Nephron progenitor cell (in vitro differentiated cells): ENCODE measurements at places on chromosomes 7 and 10.
A peak's percentile ranks its signal among the peaks of the same experiment; 100 is the strongest.

DNA sequence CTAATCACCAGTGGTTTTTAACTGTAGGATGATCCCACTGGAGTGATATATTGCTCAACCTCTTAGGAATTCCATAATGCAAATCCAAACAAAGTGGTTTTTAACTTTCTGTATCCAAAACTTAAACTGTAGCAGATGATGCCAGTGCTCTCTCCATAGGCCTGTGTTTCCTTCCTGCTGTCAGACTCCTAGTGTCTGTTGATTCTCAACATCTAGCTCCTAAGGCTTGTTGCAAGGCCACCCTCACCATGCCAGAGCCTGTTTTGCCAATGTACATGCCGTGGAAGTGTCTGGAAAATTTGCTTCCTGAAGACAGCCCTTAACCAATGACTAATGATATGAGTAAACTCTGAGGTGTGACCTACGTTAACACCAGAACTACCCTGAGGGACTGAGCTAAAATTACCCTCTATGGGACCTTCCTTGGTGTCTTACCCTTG is 39.3 kb downstream of the C1GALT1 start:
- no peak for DNase-seq

DNA sequence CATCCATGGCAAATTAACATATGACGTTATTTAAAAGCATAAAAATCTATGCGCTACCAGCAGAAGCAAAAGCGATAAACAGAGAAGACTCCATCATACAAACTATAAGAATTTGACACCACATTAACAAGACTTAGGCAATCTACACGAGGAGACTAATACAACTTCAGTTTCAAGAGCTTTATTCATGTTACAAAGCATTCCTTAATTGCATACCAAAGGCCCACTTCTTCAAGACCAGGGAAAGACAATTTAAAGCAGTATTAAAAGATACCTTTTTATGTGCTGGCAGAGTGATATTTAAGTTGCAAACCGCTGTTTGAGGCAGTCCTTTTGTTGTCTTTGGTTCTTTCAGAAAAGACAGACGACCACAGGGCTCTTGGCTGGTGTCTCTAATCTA is 176.0 kb upstream of the CCDC6 start:
- no peak for DNase-seq

GRCh38 chr7:13875496-13876074 is 113.9 kb downstream of the ETV1 start:
- DNase-seq: no peak

DNA sequence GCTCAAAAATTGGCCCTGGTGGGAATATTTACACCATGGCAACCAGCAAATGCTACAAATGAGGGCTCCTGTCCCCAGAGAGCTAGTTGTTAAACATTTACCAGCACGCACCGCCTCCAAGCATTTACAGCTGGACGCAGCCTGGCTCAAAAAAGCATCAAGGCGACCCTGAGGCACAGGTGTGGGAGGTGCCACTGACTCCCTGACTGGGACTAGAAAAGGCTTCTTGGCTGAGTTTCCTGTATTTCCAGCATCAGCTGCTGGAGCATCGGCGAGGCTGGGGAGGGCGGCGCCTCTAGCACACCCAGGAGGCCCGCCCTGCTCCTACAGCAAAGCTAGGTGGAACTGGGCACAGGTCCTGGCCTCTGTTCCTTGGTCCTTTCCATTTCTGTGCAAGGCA is 43.5 kb upstream of the ZRANB1 start:
- no peak for DNase-seq

GRCh38 chr7:138398857-138399256 is 61.2 kb upstream of the TRIM24 start:
- DNase-seq: no peak

DNA sequence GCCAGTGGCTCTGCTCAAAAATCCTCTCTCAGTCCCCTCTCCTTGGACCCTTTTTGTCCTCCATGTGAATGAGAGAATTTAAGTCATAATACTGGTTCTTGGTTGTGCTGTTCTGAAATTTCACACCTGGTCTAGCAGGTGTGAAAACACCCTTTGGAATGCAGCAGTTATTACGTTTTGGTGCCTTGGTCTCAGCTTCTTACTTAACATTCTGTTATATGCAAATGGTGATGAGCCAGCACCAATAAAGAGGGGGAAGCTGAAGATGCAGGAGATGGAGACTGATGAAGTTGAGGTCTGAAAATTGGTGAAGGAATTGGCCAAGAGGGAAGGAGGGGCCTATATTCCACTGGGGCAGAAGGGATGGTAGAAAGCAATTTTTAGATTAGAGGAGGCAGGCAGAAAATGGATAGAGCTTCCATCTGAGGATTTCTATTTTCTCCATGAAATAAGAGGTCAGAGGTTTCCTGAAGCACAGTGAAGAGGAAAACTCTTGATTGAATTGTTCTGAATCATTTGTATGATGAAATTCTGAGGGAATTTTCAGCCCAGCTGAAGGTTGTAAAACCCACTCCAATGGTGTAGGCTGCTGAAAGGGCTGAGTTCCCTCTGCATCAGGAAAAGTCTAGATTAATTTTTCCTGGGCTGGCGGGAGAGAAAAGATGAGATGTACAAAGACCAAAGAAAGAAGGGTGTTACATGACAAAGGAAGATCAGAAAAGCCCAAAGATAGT is 94.0 kb upstream of the FAM180A start:
- no peak for DNase-seq

GRCh38 chr7:88789480-88790064 is 6.0 kb downstream of the TEX47 start:
- DNase-seq: no peak

- DNase-seq: peak; percentile 10
Observed at GRCh38 chr10:28302012-28302637, 739 bp downstream of the MPP7 start.

GRCh38 chr10:29407280-29407858 is 118.5 kb downstream of the LYZL1 start:
- DNase-seq: no peak

GRCh38 chr10:34231441-34232180 is 583.5 kb downstream of the PARD3 start:
- DNase-seq: no peak

GRCh38 chr7:75637854-75638593 is 100.7 kb downstream of the HIP1 start:
- no peak for DNase-seq

DNA sequence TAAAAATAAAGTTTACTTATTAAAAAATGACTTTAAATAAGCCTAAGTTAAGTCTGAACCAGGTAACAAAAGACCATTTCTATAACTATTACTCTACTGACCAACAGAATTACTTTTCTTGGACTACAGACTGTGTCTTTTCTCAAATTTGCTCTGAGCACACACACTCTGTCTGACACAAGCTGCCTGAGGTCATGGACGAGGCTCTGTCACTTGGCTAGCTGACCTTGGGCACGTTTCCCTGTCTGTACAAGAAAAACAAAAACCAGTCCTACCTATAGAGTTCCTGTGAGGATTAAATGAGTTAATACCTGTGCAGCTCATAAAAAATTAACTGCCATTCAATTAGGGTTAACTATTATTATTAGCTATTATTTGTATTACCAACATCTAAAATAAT is 22.9 kb downstream of the ATE1 start:
- DNase-seq: no peak

- DNase-seq: no peak
Observed at GRCh38 chr7:1697499-1698125, 27.5 kb downstream of the ELFN1 start.

DNA sequence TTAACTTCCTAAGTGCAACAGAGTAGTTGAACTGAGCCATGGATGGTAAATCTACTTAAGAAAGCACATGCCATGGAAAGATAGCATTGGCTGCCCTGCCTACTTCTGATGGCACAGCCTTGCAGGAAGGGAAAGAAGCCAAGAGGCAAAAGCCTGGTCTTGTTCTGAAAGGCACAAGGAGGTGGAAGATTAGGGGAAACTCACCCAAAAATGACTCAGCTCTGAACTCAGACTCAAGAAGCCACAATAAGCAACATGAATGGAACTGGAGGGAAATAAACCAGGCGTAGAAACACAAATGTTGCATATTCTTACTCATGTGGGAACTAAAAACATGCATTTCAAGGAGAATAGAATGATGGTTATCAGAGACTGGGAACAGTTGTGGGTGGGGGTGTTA is 20.8 kb upstream of the ALOX5 start:
- DNase-seq: no peak

DNA sequence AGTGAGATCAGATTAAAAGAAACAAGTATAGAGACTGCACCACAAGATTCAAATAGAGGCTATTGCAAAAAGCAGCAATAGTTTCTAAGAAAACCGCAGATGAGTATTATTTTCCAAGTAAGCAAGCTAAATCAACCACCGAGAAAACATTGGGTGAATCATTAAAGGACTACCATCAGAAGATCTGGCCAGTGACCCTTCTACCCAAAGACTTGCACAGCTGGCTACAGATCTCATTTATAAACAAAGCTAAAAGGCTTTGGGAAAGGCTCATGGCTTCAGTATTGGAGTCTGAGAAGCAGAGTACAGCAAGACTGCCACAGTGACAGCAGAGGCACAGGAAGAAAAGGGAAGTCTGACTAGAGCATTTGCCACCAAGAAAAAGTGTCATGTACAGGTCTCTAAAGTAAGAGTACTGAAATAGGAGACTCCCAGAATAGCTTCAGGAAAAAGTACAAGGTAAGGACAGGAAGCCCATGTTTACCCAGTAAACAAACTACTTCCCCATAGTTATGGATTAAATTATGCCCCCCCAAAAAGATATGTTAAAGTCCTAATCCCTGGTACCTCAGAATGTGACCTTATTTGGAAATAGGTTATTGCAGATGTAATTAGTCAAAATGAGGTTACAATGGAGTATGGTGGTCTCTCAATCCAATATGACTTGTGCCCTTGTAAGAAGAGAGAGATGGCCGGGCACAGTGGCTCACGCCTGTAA is 19.0 kb downstream of the STEAP1 start:
- DNase-seq: no peak

DNA sequence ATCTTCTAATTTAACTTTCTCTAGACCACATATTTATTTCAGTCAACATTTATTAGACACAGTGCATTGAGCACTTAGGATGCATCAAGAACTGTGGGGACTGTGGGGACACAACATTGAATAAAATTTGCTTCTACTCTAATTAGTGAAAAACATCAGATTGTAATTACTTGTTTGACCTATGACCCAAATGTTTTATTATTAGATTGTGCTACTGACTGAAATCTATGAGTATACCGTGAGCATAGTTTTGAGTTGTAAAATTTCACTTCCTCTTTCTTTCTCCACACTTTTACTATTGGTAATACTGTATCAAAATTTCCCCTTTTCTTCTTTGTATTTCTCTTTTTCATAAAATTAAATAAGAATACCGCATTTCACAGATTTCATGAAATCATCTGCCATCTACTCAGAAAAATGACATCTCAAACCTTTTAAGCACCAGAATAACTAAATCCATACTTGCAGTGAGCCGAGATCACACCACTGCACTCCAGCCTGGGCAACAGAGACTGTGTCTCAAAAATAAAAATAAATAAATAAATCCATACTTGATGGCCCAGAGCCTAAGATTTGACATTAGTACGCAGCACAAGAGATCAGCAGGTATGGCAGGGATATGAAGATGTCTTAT is 25.4 kb upstream of the INPP5F start:
- no peak for DNase-seq

DNA sequence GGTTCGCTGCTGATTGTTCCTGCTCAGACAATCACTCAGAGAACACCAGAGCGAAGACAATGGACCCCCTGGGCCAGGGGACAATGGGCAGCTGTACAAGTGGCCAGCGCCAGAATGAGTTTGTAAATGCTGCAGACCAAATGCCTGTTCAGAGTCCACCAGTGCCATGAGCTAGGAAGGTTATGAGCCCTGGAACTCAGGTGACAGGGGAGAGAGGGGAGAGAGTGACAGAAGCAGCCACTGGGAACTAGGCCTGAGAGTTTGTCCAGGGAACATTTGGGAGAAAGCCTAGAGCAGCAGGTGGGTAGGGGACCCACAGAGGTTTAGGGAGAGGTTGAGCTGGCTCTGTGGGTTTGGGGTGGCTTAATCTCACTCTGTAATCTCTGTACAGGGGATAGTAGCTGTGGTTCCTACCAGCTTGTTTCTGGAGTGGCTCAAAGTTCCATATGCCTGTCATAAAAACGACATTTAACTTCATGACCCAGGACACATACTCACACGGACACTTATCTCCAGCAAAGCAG is 60.4 kb downstream of the C10orf105 start:
- no peak for DNase-seq

DNA sequence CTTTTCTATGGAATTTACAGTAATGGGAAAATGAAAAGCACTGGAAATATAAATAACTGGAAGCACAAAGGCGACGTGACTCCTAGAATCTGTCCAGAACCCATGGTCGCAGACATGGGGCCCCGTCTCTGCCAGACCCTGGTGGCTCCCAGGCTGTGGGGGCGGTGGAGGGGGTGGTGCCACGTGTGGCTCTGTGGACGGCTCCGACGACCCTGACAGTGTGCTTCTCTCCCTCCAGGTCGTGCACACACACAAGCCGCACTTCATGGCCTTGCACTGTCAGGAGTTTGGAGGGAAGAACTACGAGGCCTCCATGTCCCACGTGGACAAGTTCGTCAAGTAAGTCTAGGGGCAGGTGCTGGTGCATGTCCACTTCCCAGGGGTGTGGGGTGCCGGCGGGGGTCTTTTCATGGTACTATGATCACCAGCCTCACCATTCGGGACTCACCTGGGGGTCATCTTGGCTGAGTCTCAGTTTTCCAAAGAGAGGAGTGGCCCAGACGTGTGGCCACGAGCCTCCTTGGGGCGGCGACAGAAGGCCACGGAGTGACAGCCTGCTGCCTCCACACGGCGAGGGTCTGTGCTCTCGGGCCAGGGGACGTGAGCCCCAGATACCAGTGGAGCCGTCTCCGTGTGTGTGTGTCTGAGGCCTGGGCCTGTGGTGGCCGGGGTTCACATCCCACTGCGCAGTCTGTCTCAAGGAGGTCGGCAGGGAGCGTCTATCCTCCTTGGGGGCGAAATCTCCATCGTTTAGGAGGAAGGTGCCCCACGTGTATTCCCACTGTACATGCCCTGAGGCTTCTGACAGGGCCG is 108.2 kb downstream of the INPP5A start:
- no peak for DNase-seq

DNA sequence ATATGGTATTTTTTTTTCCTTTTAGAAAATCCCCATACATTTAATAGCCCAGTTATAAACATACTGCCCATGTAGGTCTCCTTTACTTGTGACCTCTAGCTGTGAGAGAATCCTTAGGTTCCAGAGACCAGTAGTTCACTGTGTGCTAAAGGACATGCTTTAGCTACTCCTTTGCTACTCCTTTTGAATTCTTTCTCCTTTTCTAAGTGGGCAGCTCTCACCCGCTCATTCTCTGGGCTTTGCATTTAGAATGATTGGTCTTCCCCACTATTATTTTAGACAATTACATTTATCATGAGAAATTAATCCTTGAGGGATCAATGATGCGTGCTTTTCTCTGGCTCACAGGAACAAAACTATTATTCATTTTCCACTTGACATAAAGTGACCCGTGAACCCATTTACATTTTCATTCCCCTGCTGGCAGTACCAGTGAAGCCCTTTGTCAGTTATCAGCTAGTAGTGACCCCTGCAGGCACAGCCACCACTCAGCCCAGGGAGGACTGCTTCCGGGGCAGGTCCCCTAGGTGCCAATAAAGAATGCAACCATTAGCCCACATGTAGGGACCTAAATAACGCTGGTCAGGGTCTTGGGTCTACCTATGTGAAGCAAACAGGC is 844.3 kb downstream of the CNTNAP2 start:
- DNase-seq: no peak

- DNase-seq: no peak
Observed at GRCh38 chr10:5944389-5945189, 32.8 kb downstream of the IL15RA start.
